ENCODE measurements at places on chromosomes 2 and 18.

DNA sequence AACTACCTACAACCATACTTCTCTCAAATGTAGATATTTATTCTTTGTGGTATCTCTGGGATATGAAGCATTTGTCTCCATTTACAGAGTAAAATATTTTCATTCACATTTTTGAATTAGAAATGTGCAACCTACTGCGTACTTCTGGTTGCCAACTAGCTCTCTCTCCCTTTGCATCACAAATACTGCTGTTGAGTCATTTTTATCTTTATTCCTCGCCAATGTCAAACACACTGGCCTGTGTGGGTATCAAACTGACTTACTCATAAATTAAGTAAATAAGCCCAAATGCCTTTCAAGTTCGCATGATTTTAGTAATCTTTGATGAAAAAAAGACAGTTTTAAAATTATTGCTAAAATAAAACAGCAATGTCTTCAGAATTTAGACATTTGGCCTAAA is 67.3 kb downstream of the STAT4 start:
- no peak for DNase-seq

- no peak for DNase-seq
Measured at GRCh38 chr2:174333372-174334277, 1.1 kb upstream of the SP9 start.

- no peak for DNase-seq
Measured at GRCh38 chr2:169015943-169016342, 15.2 kb downstream of the ABCB11 start.

DNA sequence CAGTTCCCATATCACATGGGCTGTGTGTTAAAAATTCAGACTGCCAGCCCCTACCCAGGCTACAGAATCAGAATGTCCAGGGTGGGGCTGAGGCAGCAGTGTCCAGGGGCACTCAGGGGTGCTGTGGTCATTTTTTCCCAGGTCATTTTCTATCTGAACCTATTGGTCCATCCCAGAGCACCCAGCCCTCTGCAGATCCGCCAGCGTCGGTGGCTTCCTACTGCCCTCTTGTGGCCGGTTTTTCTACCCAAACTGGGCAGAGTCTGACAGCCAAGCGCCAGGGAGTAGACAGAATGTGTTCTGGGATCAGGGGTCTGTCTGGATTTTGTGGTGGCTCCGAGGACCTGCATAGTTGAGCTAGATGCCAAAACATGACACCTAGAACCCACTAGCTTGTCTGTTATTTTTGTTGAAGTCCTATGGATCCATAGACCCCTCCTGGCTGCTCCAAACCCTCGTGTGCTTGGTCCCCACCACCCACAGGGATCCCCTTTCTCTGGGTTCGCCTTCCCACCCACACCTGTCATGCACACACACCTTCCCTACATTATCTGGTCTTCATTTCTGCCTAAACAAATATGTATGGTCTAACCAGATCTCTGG is 34.1 kb upstream of the RMDN2 start:
- peak; percentile 69 for DNase-seq

DNA sequence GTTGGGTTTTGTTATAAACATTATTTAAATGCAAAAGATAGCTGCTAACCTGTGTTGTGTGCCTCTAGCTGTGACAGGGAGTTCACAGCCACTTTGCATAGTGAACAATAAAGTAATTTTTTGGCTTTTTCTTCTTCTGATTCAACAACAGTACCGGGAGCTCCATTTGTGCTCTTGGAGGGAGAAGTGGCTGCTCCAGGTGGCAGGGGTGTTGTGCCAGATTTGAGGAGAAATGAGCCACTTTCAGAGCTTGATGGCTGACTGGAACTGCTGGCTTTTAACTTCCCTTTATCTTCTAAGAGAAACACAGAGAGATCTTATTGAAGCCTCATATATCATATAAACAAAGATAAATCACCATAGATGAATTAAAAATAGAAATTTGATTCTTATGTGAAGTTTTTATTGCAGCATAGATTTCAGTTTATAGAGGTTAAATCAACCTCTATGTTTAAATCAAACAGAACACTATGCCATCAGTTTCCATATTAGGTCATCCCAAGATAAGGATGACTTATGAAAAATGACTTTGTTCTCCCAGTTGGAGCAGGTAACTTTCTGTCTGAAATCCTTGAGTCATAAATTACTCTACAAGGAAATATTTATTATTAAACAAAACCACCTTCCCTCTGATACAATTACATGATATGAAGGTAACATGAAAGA is 182.0 kb upstream of the SESTD1 start:
- DNase-seq = no peak

DNA sequence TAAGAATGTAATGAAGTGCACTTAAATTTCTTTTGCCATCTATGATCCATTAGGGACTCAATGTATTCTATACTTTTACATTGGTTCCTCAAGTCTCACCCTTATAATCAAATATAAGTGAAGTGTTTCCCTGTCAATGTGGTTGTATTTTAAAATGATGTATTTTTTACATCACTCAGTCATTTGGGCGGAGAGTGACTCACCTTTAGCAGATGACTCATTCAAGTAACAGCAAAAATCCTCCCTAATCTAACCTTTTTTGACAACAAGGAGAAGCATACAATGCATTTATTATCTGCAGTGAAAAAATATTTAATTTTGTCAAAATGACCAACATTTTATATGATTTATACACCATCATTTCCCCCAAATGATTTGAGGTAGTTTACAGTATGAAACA is 94.4 kb downstream of the FANCL start:
- DNase-seq = peak; percentile 13

GRCh38 chr2:111667542-111668273 is 216.3 kb downstream of the ANAPC1 start:
- peak; percentile 74 for DNase-seq

GRCh38 chr2:222736301-222736700 is 64.8 kb downstream of the MOGAT1 start:
- DNase-seq = no peak

- DNase-seq = no peak
Measured at GRCh38 chr18:9530226-9531009, 55.1 kb downstream of the RALBP1 start.

DNA sequence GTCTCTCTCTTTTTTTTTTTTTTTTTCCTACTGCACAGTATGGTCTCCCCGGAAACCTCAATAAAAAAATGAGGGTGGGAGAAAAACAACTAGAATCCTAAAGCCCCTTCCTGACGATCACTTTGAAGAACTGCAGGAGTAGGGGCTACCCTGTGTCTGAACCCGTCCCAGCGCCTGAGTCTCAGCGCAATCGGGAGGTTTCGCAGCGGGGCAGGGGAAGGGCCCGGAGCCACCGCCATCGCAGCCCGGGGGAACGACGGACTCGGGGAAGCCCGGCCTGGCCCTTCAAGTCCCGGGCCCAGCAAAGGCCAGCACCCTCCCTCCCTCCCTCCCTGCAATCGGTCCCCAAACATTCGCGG is 411 bp downstream of the NARS1 start:
- no peak for DNase-seq

DNA sequence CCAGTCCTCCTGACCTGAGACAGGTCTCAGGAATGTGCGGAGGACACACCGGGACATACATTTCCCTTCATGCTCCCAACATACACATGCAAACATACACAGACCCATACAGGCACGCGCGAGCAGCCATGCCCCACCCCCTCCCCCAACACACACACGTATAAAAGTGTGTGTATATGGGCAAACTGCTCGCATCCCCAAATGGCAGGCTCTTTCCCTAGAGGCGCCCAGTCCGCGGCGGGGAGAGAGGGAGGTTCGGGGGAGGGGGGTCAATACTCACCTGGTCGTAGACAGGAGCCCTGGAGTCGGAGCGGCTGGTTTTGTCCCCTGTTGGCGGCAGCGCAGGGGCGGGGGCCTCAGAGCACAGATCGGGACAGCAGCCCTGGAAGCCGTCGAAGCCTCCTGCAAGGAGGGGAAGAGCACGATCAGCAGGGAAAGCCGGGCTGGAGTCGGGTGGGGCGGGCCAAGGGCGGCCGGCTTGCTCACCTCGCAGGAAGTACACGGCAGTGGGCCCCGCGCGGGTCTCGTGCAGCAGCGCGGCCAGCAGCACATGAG is 682 bp downstream of the DUSP2 start:
- peak; percentile 36 for DNase-seq

DNA sequence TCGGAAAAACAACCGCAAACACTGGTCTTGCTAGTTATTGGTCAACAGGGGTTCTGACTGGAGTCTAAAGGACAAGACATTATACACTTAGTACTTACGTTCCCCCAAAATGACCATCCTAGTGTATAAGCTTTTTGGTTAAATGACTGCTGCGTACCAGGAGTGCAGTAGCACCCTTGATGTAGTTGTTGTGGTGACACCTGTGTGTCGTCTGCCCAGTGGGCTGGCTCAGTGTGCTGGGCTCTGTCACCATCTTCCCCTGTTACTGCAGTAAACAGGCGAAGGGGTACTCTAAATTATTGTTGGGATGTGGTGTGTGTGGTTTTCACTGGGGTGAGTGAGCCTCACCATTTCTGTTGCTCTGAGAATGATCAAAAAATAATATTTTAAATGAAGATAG is 76.2 kb downstream of the MAPRE2 start:
- no peak for DNase-seq

GRCh38 chr2:239459606-239460005 is 58.8 kb upstream of the HDAC4 start:
- no peak for DNase-seq

DNA sequence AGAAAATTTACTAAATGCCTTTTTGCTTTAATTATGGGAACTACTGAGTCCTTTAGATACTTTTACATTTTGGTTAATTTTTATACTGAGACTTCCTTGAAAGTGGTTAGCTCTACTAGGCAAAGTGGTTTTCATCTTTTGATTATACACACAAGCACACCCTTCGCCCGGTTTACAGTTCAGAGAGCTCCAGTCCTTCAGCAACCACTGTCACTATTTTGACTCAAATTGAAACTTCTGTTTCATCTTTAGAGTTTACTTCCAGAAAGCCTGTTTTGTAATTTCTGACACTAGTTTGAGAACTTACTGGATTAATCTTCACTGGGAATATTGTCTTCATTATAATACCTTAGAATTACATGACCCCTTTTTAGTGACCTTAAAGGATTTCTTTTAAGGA is 140.3 kb upstream of the FOSL2 start:
- DNase-seq = no peak

- DNase-seq = no peak
Measured at GRCh38 chr2:159209341-159210306, 76.9 kb downstream of the WDSUB1 start.

DNA sequence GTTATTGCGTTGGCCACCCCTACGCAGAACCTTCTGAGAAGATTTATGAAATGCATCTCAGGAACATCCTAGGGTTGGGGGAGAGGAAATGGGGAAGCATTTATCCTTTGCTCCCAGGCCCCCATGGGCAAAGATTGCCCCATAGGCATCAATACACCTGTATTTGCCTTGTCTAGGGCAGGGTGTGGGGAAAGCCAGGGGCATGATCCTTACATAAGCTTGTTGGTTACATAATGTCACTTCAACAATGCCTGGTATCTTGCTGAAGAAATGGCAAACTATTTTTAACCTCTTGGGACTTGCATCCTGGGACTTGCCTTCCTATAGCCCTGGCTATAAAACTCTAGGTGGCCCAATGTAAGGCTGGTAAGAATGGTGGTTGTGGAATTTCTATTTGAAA is 53.9 kb upstream of the SPRED2 start:
- DNase-seq = no peak

DNA sequence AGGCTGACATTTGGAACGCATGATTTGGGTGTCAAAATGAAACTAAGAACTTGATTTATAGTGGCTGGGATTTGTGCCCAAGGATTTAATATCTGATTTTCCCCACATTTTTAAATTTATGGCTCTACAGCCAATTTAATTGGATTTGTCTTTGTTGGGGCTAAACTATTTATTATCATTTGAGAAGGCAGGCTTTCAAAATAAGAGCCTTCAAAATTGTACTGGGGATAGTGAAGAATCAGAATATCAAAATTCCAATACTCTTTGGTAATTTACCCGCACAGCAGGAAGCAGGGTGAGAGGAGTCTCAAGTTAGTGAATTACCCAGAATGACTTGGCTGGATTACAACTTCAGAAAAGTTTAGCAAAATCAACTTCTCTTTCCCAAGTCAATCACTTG is 278.1 kb downstream of the LRATD1 start:
- no peak for DNase-seq

DNA sequence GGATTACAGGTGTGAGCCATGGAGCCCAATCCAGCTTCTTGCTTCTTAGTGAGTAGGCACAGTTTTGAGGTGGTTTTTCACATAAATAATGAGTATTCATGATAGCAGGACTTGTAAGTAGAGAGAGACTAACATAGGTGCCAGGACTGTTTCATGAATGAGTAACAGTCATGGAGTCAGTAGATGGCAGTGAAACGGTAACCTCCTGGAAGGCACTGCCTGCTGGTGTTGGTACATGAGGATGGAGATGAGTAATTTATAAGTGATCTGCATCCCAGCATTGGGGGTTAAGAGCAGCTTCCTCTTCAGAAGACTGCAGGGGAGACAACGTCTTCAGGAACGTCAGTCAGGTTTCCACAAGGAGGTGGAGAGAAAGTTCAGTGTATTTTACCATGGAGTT is 143.8 kb downstream of the HAUS1 start:
- DNase-seq = no peak

DNA sequence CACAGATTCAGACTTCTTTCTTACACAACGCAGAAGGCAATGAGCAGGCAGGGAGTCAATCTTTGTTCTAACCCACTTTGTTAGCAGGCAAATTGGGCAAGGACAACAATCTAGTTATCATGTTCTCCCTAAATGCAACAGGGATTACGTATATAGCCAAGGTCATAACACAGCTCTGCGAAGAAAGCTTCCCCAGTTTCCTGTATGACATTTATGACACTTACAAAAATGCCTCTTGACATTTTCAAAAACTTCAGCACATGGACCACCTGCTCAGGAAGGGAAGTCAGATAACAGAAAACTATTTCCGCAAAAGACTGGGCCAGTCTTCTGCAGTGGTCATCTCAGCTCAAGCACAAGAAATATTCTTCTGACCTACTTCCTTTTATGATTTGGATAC is 106.1 kb downstream of the IRS1 start:
- DNase-seq = no peak

DNA sequence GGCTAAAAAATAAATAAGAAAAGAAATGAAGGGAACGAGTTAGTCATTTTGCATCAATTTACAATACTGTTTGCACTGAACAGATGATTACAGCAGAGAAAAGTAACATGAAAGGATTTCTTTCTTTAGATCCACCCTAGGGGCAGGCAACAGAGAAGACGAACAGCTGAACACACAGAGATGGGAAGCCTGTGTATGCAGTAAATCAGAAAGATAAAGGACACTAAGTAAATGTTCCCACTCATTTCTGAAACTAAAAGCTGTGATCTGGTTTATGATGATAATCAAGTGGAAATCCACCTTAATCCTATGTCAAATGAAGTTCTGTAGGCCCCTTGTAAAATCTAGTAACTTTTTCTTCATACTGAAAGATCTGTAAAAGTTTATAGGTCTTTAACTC is 54.2 kb downstream of the AKAIN1 start:
- no peak for DNase-seq

GRCh38 chr2:219081701-219082331 is 21.1 kb upstream of the IHH start:
- DNase-seq = no peak

DNA sequence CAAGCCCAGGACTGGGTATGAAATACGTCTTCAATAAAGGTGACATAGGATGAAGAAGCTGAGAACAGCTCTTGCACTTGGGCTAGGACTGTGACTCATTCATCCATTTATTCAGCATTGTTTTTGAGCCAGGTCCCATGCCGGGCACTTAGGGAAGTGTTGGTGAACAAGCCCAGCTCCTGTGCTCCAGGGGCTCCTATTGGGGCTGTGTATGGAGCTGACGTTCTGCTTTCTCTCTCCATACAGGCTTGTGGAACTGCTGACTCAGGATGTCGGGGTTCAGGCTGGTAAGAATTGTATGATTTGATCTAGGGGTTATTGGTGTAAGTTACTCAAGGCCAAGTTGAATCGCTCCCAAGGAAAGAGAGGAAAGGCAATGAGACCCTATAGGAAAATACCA is 24.0 kb downstream of the MYO7B start:
- no peak for DNase-seq
